Right ventricle myocardium inferior (tissue), 1 donor: ENCODE measurements at places on chromosomes 11 and 22.

DNA sequence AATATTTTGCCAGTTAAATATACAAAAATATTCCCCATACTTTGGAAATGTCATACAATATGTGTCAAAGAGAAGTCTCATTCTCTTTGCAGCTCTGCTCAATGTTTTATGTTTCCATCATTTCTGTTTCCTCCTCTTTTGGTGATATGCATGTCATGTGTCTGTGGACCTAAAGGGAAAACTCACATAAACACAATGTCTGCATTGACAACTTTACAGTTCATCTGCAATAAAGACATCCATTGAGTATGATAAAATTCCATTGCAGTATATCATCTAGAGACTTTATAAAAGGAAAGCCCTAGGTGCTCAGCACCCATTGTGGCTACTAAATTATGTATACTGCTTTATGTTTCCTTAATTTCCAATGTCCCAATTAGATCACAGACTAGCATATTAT lies 461.3 kb upstream of the FAT3 start:
- DNase-seq = no peak

DNA sequence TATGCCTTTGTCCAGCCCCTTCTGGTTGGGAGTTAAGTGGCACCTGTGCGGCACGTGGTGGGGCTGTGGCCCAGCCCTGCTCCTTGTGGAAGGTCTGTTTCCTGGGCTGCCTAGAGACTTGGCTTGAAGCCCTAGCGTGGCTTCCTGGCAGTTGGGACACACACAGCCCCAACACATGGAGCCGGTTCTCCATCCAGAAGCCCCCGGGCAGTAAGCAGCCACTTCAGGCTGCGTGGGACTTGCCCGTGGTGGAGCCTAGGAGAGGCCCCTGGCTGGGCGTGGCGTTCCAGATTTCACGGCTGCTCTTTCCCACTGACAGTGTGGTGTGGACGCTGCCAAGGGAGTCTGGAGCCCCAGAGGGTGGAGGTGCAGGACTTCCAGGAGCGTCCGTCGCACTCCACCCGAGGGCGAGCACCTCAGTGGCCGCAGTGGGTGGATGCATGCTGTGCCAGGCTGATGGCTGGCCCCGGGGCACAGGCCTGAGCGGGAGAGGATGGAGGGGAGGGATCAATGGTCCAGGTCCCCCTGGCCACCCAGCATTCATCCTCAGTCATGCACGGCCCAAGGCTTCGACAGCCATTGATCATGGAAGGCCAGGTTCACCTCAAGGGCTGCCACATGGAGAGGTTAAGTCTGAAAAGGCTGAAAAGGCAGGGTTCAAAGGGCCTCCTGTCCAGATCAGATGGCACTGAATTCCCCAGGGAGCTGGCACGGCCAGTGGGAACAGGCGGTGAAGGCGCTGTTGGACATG lies 9.3 kb downstream of the CCND1 start:
- no peak for DNase-seq

DNA sequence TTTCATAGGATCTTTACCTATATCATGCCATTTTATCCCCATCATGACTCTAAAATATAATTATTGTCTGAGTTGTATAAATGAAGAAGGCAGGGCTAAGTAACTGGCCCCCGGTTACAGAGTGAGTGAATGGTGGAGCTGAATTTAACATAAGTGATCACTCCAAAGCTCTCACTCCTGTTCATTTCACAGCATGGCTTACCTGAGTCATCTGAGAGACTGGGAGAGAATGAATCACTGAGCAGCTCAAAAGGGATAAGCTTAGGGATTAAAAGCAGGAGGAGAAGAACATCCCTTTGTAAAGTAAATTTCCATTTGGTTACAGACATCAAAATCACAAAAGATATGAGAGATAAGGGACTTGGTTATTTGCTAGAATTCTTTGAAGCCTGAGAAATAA lies 294.0 kb upstream of the CTSC start:
- DNase-seq = no peak

GRCh38 chr22:42317691-42318547 lies 47.5 kb upstream of the TCF20 start:
- DNase-seq = no peak

- no peak for DNase-seq
Measured at GRCh38 chr11:130679247-130679646, 230.8 kb downstream of the ADAMTS15 start.

- DNase-seq = peak; percentile 42
Measured at GRCh38 chr22:50727678-50728522, 10.1 kb upstream of the ACR start.

- no peak for DNase-seq
Measured at GRCh38 chr22:40432157-40432556, 61.8 kb downstream of the SGSM3 start.

GRCh38 chr11:114060392-114061047 lies 1.0 kb downstream of the ZBTB16 start:
- DNase-seq = peak; percentile 79

- DNase-seq = no peak
Measured at GRCh38 chr22:38412435-38413084, 42.4 kb downstream of the KCNJ4 start.

DNA sequence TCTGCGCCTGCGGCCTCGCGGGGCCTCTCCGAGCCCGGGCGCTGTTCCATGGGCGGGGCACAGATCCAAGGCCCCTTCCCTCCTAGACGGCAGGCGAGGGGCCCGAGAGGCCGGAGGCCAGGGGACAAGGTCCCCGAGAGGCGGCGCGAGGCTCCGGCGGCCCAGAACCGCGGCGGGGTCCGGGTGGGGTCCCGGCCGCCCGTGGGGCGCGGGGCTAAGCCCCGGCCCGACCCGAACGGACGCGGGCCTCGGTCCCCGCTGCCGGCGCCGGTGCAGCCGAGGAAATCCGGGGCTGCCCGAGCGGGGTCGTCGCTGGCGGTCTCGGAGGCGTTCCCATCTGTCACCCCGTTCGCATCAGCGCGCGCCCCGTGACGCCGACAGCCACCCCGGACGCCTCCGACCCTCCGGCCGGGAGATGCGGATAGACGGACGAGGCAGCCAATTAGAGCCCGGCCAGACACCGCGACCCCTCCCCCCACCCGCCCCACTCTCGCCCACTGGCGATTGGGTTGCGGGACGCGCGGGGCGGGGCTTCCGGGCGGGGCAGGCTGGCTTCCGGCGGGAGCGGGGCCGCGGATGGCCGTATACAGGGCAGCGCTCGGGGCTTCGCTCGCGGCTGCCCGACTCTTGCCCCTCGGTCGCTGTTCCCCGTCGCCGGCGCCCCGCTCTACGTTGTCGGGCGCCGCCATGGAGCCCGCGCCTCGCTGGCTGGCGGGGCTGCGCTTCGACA lies at the start of gene SELENOO:
Gene SELENOO (plus strand): TSS at position 551 of the 730 bp plus-strand sequence. CDS start 26 bp downstream, at position 577.
- peak; percentile 95 for DNase-seq

DNA sequence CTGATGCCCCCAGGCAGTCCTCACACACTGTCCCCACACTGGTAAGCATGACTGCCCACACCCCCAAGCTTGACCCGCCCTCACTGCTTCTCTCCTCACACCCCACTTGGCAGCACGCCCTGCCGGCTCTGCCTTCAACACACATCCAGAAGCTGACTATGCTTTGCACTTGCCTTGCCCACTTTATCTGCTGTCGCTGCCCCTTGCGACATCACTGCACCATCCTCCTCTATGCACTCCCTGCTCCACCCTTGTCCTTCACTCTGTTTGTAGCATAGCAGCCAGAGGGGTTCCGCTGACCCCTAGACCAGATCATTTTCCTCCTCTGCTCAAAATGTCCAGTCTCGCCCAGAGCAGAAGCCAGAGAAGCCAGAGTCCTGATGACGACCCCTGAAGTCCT lies 25.3 kb upstream of the SLC25A1 start:
- no peak for DNase-seq

DNA sequence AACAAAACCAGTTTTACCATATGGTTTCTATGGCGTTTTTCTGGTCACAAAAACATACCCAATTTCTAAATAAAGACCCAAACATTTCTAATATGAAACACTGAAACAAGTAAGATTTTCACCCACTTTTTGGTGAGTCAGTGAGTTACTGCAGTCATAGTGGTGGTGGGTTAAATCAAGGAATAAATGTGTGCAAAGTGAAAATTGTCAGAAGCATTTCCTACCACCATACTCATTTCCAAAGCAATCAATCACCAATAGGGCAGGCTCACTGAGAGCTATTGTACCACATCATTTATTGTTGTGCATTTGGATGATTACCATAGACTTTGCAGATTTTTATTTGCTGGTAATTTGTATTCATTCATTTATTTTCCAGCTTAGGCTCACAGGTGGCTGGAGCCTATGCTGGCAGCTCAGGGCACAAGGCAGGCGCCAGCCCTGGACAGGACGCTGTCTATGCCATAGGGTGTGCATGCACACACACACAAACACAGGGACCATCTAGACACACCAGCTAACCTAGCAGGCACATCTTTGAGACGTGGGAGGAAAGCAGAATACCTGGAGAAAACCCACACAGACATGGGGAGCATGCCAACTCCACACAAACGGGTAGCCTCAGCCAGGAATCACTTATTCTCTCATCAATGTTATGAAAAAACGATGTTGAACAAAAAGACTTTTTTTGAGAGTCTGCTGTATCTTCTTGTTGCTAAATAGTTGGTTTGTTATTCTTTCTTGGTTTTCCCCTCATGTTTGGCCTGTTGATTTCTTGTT lies 5.1 kb downstream of the FAM118B start:
- no peak for DNase-seq
